ENCODE measurements at places on chromosomes 4 and X.

DNA sequence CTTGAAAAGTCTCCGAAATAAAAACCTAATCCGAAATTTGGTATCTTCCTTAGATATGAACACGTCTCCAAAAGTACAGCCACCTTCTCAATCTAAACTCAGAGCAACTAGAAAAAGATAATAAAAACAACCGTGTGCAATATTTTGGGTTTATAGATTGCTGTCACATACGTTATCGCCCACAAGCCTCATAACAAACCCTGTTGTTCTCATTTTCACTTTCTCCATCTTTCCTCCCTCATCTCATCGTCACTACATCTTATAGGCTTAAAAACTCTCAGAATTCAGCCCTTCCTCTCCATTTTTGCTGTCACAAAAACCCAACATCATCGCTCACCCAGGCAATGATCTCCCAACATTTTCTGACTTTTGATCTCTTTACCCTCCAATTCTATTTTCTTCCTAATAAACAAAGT is 448 bp upstream of the SCFD2 start:
- peaks cover 9% of the 10 kb centered on the region for H3K4me1 ChIP-seq
- peak overlapping the region; percentile 88 for H3K4me3 ChIP-seq
- no peak for DNase-seq
- no peaks in the 10 kb centered on the region for H3K36me3 ChIP-seq

GRCh38 chrX:120358737-120359456 is 3.0 kb upstream of the ATP1B4 start:
- no peaks in the 10 kb centered on the region for H3K4me1 ChIP-seq
- DNase-seq, result no peak
- no peak overlapping the region for H3K4me3 ChIP-seq
- no peaks in the 10 kb centered on the region for H3K36me3 ChIP-seq
- H3K27me3 ChIP-seq, result no peaks in the 10 kb centered on the region

GRCh38 chr4:103012060-103012459 is 7.4 kb downstream of the SLC9B1 start:
- no peaks in the 10 kb centered on the region for H3K4me1 ChIP-seq
- no peaks in the 10 kb centered on the region for H3K36me3 ChIP-seq
- DNase-seq, result no peak
- no peak overlapping the region for H3K4me3 ChIP-seq
- no peaks in the 10 kb centered on the region for H3K27me3 ChIP-seq
- H3K27ac ChIP-seq, result no peak overlapping the region

- no peaks in the 10 kb centered on the region for H3K27me3 ChIP-seq
- no peaks in the 10 kb centered on the region for H3K4me1 ChIP-seq
- H3K4me3 ChIP-seq, result no peak overlapping the region
- no peak overlapping the region for H3K27ac ChIP-seq
Observed at GRCh38 chr4:155632310-155632840, 34.3 kb upstream of the GUCY1A1 start.

DNA sequence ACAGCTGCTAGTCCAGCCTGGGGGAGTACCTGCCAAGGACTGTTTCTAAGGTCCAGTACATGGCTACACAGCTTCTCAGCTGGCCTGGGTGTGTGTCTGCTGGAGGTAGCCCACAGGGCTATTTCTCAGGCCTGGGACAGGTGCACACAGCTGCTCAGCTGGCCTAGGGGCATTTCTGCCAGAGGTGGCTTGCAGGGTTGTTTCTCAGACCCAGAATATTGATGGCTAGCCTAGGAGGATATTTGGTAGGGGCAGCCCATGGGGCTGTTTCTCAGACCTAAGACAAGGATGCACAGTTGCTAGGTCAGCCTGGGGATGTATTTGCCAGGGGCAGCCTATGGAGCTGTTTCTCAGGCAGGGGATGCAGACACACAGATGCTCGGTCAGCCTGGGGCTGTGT is 29.4 kb downstream of the RAB28 start:
- no peaks in the 10 kb centered on the region for H3K36me3 ChIP-seq
- H3K27me3 ChIP-seq, result no peaks in the 10 kb centered on the region
- H3K27ac ChIP-seq, result no peak overlapping the region
- H3K4me3 ChIP-seq, result no peak overlapping the region

DNA sequence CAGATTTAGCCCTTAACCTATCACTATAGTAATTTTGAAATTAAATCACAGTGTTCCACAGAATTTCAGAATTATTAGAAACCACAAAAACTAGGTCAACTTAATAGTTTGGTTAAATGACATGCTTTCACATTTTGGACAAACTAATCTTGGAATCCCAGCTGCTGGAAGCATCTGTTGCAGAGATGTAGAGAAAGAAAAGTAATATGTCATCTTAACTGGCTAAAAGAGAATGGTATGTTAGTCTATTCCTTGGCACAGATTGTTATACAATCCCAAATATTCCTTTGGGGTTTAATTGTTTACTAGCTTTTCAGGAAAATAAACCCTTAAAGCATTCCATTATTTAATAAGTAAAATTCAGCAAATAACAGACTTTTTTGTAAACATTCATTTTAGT is 519.9 kb downstream of the IL15 start:
- no peaks in the 10 kb centered on the region for H3K36me3 ChIP-seq
- no peak overlapping the region for H3K27ac ChIP-seq
- H3K4me3 ChIP-seq, result no peak overlapping the region
- DNase-seq, result no peak

- H3K36me3 ChIP-seq, result no peaks in the 10 kb centered on the region
- DNase-seq, result no peak
- H3K4me1 ChIP-seq, result 0 out of 2 replicates have a peak, but pooled peaks cover 3% of the 10 kb centered on the region
- H3K27me3 ChIP-seq, result no peaks in the 10 kb centered on the region
- no peak overlapping the region for H3K27ac ChIP-seq
Observed at GRCh38 chr4:163598028-163598427, 103.5 kb downstream of the TMA16 start.

- H3K27me3 ChIP-seq, result no peaks in the 10 kb centered on the region
- no peaks in the 10 kb centered on the region for H3K4me1 ChIP-seq
- H3K27ac ChIP-seq, result no peak overlapping the region
Observed at GRCh38 chrX:74505437-74505836, 84.1 kb downstream of the SLC16A2 start.

- no peaks in the 10 kb centered on the region for H3K36me3 ChIP-seq
- peak within 1 kb of the TSS; percentile 57 for H3K27ac ChIP-seq
- H3K27me3 ChIP-seq, result no peaks in the 10 kb centered on the region
Observed at GRCh38 chrX:47629419-47630200, at the start of gene CFP. CFP (minus strand) TSS chrX:47629930; CDS start chrX:47629844, 86 bp downstream.

DNA sequence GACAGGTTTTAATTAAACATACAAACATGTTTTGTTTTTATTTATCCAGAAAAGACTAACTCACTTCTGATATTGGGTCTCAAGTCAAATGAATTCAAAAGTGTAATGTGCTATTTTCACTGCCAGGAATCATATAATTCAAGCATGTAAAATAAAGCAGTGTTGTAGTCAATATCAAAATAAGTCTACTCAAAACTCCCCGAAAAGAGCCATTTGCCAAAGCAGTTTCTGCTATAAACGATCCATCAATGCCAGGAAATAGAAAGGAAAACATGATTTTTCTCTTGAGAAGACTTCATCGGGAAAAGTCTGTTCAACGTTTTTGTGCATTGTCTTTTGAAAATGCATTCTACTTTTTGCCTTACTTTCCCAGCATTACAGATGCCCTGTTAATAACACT is 633.3 kb downstream of the FAT4 start:
- DNase-seq, result no peak
- no peaks in the 10 kb centered on the region for H3K36me3 ChIP-seq
- no peaks in the 10 kb centered on the region for H3K4me1 ChIP-seq
- no peak overlapping the region for H3K4me3 ChIP-seq
- H3K27ac ChIP-seq, result no peak overlapping the region

- no peaks in the 10 kb centered on the region for H3K27me3 ChIP-seq
- H3K4me3 ChIP-seq, result no peak overlapping the region
- H3K27ac ChIP-seq, result no peak overlapping the region
- no peaks in the 10 kb centered on the region for H3K36me3 ChIP-seq
- no peaks in the 10 kb centered on the region for H3K4me1 ChIP-seq
- DNase-seq, result no peak
Observed at GRCh38 chr4:65521666-65522065, 148.6 kb downstream of the EPHA5 start.

GRCh38 chrX:1618689-1619088 is 3.8 kb downstream of the ASMT start:
- H3K4me1 ChIP-seq, result no peaks in the 10 kb centered on the region
- H3K4me3 ChIP-seq, result no peak overlapping the region
- H3K27me3 ChIP-seq, result no peaks in the 10 kb centered on the region

GRCh38 chrX:2566055-2566454 is 65.3 kb upstream of the DHRSX start:
- no peaks in the 10 kb centered on the region for H3K4me1 ChIP-seq
- no peaks in the 10 kb centered on the region for H3K36me3 ChIP-seq
- no peaks in the 10 kb centered on the region for H3K27me3 ChIP-seq
- DNase-seq, result peak; percentile 43
- H3K4me3 ChIP-seq, result no peak overlapping the region
- no peak overlapping the region for H3K27ac ChIP-seq

- H3K4me3 ChIP-seq, result no peak overlapping the region
- H3K27me3 ChIP-seq, result no peaks in the 10 kb centered on the region
- no peaks in the 10 kb centered on the region for H3K36me3 ChIP-seq
- no peak overlapping the region for H3K27ac ChIP-seq
Observed at GRCh38 chrX:24955372-24955930, 60.3 kb downstream of the ARX start.

DNA sequence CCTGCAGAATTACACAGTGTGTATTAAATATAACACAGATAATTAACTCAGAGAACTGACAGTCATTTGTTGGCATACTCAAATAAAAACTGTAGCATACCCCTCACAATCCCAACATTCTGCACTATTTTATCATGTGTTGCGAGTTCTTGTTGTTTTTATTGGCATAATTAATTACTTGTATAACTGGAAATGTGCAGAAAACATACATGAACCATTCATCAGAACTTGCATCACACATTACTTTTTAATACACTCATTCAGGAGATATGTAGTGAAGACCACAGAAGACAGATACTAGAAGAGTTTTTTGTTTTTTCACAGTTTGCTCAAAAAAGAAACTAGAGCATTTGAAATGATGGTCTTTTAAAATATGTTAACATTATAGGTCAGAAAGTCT is 74.6 kb upstream of the NEIL3 start:
- no peak overlapping the region for H3K4me3 ChIP-seq
- H3K27ac ChIP-seq, result no peak overlapping the region
- no peaks in the 10 kb centered on the region for H3K4me1 ChIP-seq

GRCh38 chr4:41178372-41179370 is 35.7 kb downstream of the APBB2 start:
- H3K27me3 ChIP-seq, result no peaks in the 10 kb centered on the region
- no peaks in the 10 kb centered on the region for H3K36me3 ChIP-seq
- no peak overlapping the region for H3K4me3 ChIP-seq

DNA sequence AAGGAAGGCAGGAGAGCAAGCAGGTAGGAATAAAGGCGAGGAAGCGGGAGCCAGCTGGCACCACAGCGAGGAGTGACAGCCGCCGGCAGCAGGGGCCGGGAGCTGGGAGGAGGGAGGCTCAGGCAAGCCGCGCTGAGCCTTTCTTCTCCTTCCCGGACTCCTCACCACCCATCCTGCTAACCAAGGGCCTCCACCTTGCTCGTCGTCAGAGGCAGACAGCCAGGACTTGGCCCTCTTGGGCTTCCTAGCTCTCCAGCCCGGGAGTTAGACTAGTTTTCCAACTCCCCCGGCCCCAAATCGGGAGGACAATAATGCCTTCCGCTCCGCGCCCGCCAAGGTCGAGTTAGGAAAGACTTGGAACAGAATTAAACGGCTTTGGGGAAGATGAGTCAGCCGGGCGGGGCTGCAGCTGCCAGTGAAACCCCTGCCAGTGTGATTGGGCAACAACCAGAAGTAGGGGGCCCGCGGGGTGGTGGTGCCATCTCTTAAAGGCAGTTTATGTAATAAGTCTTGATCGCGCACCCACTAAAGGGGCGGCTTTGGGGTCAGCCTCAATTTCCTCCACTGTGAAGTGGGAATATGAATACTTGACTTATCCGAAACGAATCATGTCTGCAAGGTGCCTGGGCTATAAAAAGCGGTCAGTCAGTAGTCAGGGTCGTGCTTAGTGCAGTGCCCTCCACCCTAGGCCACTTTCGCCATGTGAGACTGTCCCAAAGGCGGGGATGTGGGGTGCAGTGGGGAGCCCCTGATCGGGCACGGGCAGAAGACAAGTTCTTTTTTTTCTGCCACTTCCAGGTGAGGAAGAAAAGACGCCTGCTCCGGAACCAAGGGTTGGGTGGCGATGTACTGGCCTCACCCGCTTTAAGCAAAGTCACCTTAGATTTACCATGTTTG is 6.7 kb upstream of the HSD17B10 start:
- H3K36me3 ChIP-seq, result no peaks in the 10 kb centered on the region
- H3K4me1 ChIP-seq, result no peaks in the 10 kb centered on the region
- peak; percentile 8 for DNase-seq
- H3K27ac ChIP-seq, result no peak overlapping the region
- H3K4me3 ChIP-seq, result peak overlapping the region; percentile 31

DNA sequence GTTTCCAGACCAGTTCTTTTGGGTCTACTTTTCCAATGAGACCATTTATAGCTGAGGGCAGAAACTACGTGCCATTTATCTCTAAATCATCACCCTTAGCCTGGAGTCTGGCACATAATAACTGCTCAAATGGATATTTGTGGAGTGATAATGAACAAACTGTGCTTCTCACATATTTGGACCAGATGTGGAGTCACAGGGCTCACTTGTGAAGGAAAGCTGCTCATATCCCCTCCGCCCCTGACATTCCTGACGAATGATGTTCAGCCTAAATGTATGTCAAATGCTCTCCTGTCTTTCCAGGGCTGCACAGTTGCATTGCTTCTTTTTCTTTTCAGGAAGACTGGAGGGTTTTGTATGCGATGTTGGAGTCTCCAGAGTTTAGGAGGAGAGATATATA is 110.1 kb downstream of the GBA3 start:
- H3K27me3 ChIP-seq, result no peaks in the 10 kb centered on the region
- no peaks in the 10 kb centered on the region for H3K36me3 ChIP-seq
- no peak for DNase-seq
- no peak overlapping the region for H3K27ac ChIP-seq
- H3K4me1 ChIP-seq, result no peaks in the 10 kb centered on the region

GRCh38 chrX:9530848-9531274 is 66.0 kb downstream of the TBL1X start:
- no peaks in the 10 kb centered on the region for H3K36me3 ChIP-seq
- H3K27me3 ChIP-seq, result no peaks in the 10 kb centered on the region
- no peak overlapping the region for H3K4me3 ChIP-seq

DNA sequence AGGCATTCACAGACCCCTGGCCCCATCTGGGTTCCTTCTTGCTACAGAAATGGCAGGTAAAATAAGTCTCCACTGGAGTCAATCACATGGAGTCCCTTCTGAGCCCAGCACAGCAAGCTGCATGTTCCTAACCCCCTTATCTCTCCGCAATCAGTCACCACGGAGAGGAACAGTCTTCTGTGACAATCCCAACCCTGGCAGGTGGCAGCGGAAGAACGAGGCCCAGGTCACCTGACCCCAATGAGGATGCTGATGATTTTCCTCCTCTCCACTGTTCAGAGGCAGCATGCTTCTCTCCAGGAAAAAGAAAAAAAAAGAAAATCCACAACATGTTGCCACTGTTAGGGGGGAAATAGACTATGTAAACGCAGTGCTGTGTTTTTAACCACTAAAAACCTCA is 50.1 kb downstream of the TSPAN5 start:
- H3K27ac ChIP-seq, result peak overlapping the region; percentile 13
- H3K27me3 ChIP-seq, result no peaks in the 10 kb centered on the region
- no peak for DNase-seq
- H3K36me3 ChIP-seq, result no peaks in the 10 kb centered on the region
- H3K4me3 ChIP-seq, result no peak overlapping the region
- H3K4me1 ChIP-seq, result peaks cover 6% of the 10 kb centered on the region
